ENCODE measurements at places on chromosomes 4 and X. TPM values are rescaled to one million over a fixed set of nuclear protein-coding genes. Genes with fewer than 3 reads are reported as not detected.

Gene RIBC1
- total RNA-seq: 41.6 TPM

Gene MPP1
- 46.2 TPM for total RNA-seq

Gene UGT8
- 6.9 TPM for total RNA-seq

Gene CETN2
- 27.0 TPM for total RNA-seq

Gene KCNE5
- total RNA-seq: 0.81 TPM

Gene CSAG1
- not detected for total RNA-seq

Gene ADAM29
- total RNA-seq: 19.9 TPM

Gene TLR3
- 2.3 TPM for total RNA-seq

DNA sequence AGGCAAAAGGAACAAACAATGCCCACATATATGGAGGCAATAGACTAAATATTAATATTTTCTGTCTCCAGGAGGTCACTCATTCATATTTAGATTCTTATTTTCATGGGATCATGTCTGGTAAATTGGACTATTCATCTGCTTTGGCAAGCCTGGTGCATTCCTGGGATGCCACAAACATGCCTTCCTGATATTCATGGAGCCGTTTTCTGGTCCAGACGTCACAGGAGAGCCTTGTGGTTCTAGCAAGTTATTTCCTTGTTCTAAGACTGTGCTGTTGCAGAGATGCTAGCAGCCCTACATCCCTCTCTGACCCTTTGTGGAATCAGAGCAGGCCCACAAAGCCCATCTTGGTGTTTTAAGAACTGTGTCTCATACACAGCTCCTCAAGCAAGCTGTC is 16.1 kb upstream of the EXOSC9 start:
- no peaks in the 10 kb centered on the region for H3K4me1 ChIP-seq
- no peak for DNase-seq
- H3K4me3 ChIP-seq: no peak overlapping the region
- H3K36me3 ChIP-seq: no peaks in the 10 kb centered on the region
- no peak overlapping the region for H3K27ac ChIP-seq

DNA sequence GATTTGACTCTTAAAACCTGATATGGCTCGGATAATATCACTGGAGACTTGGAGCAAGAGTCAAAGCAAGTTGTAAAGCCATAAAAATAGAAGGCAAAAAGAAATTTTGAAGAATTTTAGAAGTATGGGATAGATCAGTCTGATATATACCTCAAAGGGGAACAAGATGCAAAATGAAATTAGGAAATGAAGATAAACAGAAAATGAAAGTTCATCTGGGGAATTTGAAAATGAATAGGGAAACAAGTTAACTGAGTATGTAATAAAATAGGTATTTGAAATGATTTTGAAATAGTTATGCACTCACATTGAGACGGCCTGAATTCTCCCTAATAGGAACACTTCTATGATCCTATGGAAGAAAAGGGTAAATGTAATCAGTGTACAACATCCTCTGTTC is 5.7 kb downstream of the CYP2U1 start:
- H3K27me3 ChIP-seq: no peaks in the 10 kb centered on the region
- no peak overlapping the region for H3K27ac ChIP-seq
- no peak overlapping the region for H3K4me3 ChIP-seq
- no peak for DNase-seq
- H3K4me1 ChIP-seq: no peaks in the 10 kb centered on the region
- no peaks in the 10 kb centered on the region for H3K36me3 ChIP-seq

- no peaks in the 10 kb centered on the region for H3K27me3 ChIP-seq
- no peak overlapping the region for H3K27ac ChIP-seq
- DNase-seq: no peak
- no peaks in the 10 kb centered on the region for H3K36me3 ChIP-seq
- H3K4me3 ChIP-seq: no peak overlapping the region
- no peaks in the 10 kb centered on the region for H3K4me1 ChIP-seq
Measured at GRCh38 chr4:181659876-181660275, 583.3 kb upstream of the TENM3 start.

GRCh38 chrX:40470830-40471429 is 109.8 kb upstream of the ATP6AP2 start:
- no peak overlapping the region for H3K27ac ChIP-seq
- no peaks in the 10 kb centered on the region for H3K4me1 ChIP-seq
- peak; percentile 21 for DNase-seq
- H3K27me3 ChIP-seq: no peaks in the 10 kb centered on the region
- no peak overlapping the region for H3K4me3 ChIP-seq

- H3K27ac ChIP-seq: no peak overlapping the region
- H3K27me3 ChIP-seq: no peaks in the 10 kb centered on the region
- no peaks in the 10 kb centered on the region for H3K36me3 ChIP-seq
- H3K4me3 ChIP-seq: no peak overlapping the region
- no peaks in the 10 kb centered on the region for H3K4me1 ChIP-seq
Measured at GRCh38 chr4:42637867-42638266, 19.0 kb downstream of the ATP8A1 start.

GRCh38 chr4:7291372-7292114 is 99.2 kb downstream of the SORCS2 start:
- no peak overlapping the region for H3K4me3 ChIP-seq
- no peak overlapping the region for H3K27ac ChIP-seq
- peaks cover 6% of the 10 kb centered on the region for H3K4me1 ChIP-seq
- H3K36me3 ChIP-seq: no peaks in the 10 kb centered on the region
- peak; percentile 34 for DNase-seq
- no peaks in the 10 kb centered on the region for H3K27me3 ChIP-seq

- no peak for DNase-seq
- no peaks in the 10 kb centered on the region for H3K27me3 ChIP-seq
- no peaks in the 10 kb centered on the region for H3K4me1 ChIP-seq
Measured at GRCh38 chr4:144809056-144809640, 163.2 kb downstream of the HHIP start.

- no peaks in the 10 kb centered on the region for H3K27me3 ChIP-seq
- H3K4me3 ChIP-seq: no peak overlapping the region
- H3K27ac ChIP-seq: no peak overlapping the region
- no peaks in the 10 kb centered on the region for H3K36me3 ChIP-seq
Measured at GRCh38 chr4:102324730-102325129, 20.6 kb downstream of the SLC39A8 start.

- no peak overlapping the region for H3K27ac ChIP-seq
- no peaks in the 10 kb centered on the region for H3K27me3 ChIP-seq
- no peaks in the 10 kb centered on the region for H3K4me1 ChIP-seq
- no peak overlapping the region for H3K4me3 ChIP-seq
- no peak for DNase-seq
- H3K36me3 ChIP-seq: no peaks in the 10 kb centered on the region
Measured at GRCh38 chrX:19839770-19840254, 47.6 kb downstream of the SH3KBP1 start.

DNA sequence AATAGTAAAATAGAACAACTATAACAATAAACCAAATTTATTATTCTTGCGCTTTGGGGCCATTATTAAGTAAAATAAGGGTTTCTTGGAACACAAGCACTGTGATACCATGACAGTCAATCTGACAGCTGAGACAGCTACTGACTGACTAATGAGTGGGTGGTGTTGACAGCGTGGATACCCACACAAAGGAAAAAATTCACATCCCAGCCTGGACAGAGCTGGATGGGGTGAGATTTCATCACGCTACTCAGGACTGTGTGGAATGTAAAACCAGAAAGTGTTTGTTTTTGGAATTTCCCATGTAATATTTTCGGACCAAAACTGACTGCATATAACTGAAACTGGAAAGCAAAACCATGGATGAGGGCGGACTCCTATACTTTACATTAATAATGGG is 48.8 kb downstream of the IGFBP7 start:
- H3K4me3 ChIP-seq: no peak overlapping the region
- no peaks in the 10 kb centered on the region for H3K27me3 ChIP-seq
- H3K27ac ChIP-seq: peak overlapping the region; percentile 62
- H3K36me3 ChIP-seq: no peaks in the 10 kb centered on the region
- DNase-seq: no peak

GRCh38 chr4:53535567-53535966 is 55.7 kb downstream of the LNX1 start:
- no peaks in the 10 kb centered on the region for H3K36me3 ChIP-seq
- DNase-seq: no peak
- H3K27ac ChIP-seq: no peak overlapping the region

DNA sequence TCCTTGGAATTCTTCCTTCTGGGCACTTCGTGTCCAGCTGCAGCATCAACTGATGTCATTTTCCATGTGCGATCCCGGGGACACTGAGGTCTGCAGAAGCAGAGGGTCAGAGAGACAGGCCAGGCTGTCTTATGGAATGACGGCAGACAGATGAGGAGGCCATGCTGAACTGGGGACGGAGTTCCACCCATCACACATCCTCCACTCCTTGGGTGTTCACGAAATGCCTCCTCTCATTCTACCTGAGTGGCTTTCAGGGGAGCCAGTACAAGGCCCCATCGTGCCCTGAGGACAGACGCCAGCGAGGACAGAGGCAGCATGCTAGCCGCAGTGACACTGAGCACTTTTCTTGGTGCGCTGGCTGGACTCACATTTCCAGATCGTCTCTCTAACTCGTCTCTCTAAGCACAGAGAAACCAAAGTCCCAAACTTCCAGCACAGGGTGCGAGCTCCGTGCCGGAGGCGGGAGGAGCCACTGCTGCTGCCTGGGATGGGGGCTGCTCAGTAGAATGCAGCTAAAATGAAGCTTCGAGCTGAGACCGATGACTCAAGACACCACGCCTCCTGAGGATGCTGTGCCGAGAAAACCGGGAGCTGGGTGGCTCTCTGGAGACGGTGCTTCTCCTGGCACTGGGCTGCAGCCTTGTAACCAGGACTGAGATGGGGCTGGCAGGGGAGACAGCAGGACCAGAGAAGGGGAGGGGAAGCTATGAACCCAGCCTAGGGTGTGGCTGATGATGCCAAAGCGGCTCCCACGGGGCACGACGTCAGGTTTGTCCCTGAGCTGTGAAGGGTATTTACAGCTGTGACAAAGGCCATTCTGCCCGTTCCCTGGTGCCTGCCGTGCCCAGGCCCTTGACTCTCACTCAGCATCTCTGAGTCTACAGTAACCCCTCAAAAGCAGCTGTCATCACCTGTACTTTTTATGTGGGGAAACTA is 8.2 kb downstream of the ABLIM2 start:
- H3K27ac ChIP-seq: no peak overlapping the region
- H3K4me1 ChIP-seq: peaks cover 10% of the 10 kb centered on the region
- no peaks in the 10 kb centered on the region for H3K27me3 ChIP-seq
- DNase-seq: no peak
- no peak overlapping the region for H3K4me3 ChIP-seq

DNA sequence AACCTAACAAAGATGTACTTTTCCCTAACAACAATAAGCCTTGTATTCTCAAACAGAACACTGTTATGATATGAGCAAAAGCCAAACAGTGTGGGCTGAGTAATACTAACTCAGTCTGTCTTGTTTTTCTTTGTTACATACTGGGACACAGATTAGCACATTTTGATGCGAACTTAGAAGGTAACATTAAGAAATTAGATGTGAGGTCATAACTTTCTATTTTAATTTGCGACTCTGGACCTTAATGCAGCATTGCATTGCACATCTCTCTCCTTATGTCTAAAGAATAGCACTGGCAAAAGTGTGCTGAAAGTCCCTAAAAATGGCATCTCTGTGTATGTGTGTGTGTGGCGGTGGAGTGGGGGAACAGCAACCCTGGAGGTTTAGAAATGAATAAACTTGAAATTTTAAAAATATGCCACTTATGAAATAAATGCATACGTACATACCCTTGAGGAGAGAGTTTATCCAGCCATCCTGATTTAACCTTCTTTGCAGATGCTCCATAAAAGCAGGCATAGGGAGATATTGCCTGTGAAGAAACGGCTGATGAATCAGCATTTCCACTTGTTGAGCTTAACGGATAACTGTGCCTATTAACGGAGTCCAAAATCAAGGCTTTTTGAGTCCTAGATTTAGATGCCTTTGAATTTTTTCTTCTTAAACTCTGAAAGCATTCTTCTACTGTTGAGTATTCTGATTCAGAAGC is 34.2 kb downstream of the ARAP2 start:
- H3K36me3 ChIP-seq: no peaks in the 10 kb centered on the region
- peaks cover 15% of the 10 kb centered on the region for H3K4me1 ChIP-seq
- peak overlapping the region; percentile 21 for H3K27ac ChIP-seq

DNA sequence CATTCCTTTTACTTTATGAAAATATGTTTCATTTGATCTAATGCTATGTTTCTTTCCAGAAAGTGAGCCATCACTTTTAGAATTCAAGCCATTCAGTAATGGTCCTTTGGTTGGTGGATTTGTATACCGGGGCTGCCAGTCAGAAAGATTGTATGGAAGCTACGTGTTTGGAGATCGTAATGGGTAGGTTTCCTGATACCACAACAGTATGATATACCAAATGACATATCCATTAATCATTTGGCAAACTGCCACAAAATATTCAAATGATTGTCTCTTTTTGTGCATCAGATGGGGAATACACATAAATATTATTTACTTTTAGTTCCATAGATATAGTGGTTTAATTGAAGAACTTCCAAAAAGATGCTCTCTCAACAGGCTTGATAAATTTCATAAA is 68.2 kb downstream of the HHIP start:
- H3K4me3 ChIP-seq: no peak overlapping the region
- no peak for DNase-seq
- H3K4me1 ChIP-seq: no peaks in the 10 kb centered on the region
- no peaks in the 10 kb centered on the region for H3K27me3 ChIP-seq
- H3K36me3 ChIP-seq: no peaks in the 10 kb centered on the region
- H3K27ac ChIP-seq: no peak overlapping the region

DNA sequence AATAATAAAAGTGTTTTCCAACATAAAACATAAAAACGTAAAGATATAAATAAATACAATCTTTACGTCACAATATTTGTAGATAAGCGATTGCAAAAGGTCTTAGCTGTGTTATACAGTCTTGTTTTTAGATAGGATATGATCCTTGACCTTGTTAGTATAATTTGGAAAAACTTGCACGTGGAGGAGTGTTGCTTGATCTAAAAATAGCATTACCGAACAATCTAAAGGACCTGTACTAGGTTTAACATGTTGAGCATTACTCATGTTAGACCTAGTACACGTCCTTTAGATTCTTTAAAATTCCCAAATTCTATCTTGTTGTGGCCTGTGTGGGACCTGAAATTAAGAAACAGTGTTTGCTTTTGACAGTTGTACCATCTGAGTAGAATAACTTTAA is 1.6 kb downstream of the METAP1 start:
- H3K36me3 ChIP-seq: no peaks in the 10 kb centered on the region
- H3K4me3 ChIP-seq: peak overlapping the region; percentile 95
- no peak for DNase-seq
- peaks cover 5% of the 10 kb centered on the region for H3K4me1 ChIP-seq
- H3K27ac ChIP-seq: no peak overlapping the region

GRCh38 chr4:92872604-92873003 is 568.8 kb downstream of the GRID2 start:
- no peak for DNase-seq
- no peaks in the 10 kb centered on the region for H3K27me3 ChIP-seq
- H3K36me3 ChIP-seq: no peaks in the 10 kb centered on the region
- H3K4me1 ChIP-seq: no peaks in the 10 kb centered on the region

- no peaks in the 10 kb centered on the region for H3K36me3 ChIP-seq
- no peaks in the 10 kb centered on the region for H3K27me3 ChIP-seq
- no peak for DNase-seq
- no peaks in the 10 kb centered on the region for H3K4me1 ChIP-seq
- no peak overlapping the region for H3K4me3 ChIP-seq
Measured at GRCh38 chr4:146063143-146063542, 112.4 kb upstream of the LSM6 start.

GRCh38 chr4:16196482-16197393 is 29.5 kb downstream of the TAPT1 start:
- H3K36me3 ChIP-seq: no peaks in the 10 kb centered on the region
- H3K27ac ChIP-seq: no peak overlapping the region
- no peak overlapping the region for H3K4me3 ChIP-seq
- no peak for DNase-seq
- peaks cover 7% of the 10 kb centered on the region for H3K4me1 ChIP-seq

All from testis (tissue), 5 donors.